ENCODE measurements at places on chromosomes 7 and 10.

GRCh38 chr10:28181478-28182096 is 121.3 kb downstream of the MPP7 start:
- no peak for DNase-seq

- no peak for DNase-seq
These were observed 120.2 kb downstream of the STRA8 start for GRCh38 chr7:135353832-135354231.

- DNase-seq = no peak
These were observed 41.8 kb downstream of the CD36 start for GRCh38 chr7:80679921-80680907.

- DNase-seq = no peak
These were observed 29.3 kb downstream of the DNAJC12 start for GRCh38 chr10:67808704-67809103.

DNA sequence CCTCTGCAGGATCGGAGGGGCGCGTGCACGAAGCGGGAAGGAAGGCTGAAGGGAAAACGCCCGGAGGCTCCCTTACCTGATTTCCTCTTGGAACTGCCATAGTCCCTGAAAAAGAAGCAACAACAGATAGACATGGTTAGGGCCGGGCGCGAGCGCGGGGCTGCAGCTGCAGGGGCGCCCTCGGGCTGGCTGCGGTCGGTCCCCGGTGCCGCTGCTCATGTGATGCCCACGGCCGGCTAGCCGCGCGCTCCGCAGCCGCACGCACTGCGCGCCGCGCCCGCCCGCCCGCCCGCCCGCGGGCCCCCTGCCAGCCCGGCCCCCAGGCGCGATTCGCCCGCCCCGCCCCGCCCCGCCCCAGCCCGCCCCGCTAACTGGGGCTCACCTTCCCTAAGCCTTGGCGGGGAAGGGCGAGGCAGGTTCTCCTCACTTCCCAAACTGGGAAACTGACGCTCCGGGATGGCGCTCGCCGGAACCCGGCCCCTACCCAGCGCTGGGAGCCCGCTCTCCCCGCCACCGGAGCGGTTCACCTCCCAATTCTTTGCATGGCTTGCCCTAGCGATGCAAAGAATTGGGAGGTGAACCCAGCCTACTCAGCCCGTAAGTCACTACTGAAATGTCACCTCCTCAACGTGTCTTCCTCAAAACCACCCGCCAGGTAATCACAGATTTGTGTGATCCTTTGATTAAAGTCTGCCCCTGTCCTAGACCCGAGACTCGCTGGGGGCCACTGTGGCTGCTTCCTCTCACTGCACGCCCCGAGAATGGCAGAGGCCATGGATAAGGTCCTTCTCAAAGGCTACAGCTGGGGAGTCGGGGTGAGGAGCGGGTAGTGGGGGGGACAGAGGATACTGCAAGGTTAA is 162.2 kb downstream of the SH3PXD2A start:
- no peak for DNase-seq

- no peak for DNase-seq
These were observed 127.9 kb upstream of the STK17A start for GRCh38 chr7:43454936-43455518.

GRCh38 chr10:71266147-71266917 is 52.7 kb upstream of the SLC29A3 start:
- no peak for DNase-seq

- DNase-seq = no peak
These were observed 96.1 kb upstream of the BMPER start for GRCh38 chr7:33809228-33809627.

- no peak for DNase-seq
These were observed 3.1 kb downstream of the FZD1 start for GRCh38 chr7:91267171-91267955.

- DNase-seq = no peak
These were observed 535.0 kb upstream of the FZD8 start for GRCh38 chr10:36177071-36177470.

All from activated naive CD4-positive, alpha-beta T cell (primary cell).